ENCODE measurements at places on chromosomes 5 and 9.

GRCh38 chr9:8677741-8678140 lies 878.2 kb upstream of the DMAC1 start:
- H3K27ac ChIP-seq, result no peak overlapping the region
- H3K4me1 ChIP-seq, result no peaks in the 10 kb centered on the region
- no peak for DNase-seq
- no peak overlapping the region for H3K4me3 ChIP-seq

GRCh38 chr5:80764786-80765185 lies 110.0 kb upstream of the DHFR start:
- no peaks in the 10 kb centered on the region for H3K27me3 ChIP-seq
- DNase-seq, result no peak
- no peak overlapping the region for H3K4me3 ChIP-seq
- H3K27ac ChIP-seq, result no peak overlapping the region

DNA sequence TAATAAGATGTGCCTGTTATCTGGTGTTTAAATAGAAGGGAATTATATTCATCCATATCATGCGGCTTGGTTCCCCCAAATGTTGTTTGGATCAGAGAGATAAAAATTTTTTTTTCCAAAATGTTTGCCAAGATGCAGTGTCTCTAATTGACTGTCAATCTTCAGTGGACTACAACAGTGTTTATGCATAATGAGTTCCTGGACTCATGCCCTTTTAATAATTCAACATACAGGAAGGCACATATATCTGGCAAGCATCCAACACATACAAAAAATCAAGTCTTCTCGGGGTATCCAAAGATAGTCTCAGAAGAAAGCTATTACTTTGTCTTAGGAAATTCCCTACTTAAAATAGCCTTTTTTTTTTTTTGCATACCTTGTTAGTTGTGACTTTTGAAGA lies 1534.7 kb downstream of the EFNA5 start:
- H3K27ac ChIP-seq, result no peak overlapping the region
- H3K27me3 ChIP-seq, result no peaks in the 10 kb centered on the region
- no peak for DNase-seq
- no peak overlapping the region for H3K4me3 ChIP-seq

DNA sequence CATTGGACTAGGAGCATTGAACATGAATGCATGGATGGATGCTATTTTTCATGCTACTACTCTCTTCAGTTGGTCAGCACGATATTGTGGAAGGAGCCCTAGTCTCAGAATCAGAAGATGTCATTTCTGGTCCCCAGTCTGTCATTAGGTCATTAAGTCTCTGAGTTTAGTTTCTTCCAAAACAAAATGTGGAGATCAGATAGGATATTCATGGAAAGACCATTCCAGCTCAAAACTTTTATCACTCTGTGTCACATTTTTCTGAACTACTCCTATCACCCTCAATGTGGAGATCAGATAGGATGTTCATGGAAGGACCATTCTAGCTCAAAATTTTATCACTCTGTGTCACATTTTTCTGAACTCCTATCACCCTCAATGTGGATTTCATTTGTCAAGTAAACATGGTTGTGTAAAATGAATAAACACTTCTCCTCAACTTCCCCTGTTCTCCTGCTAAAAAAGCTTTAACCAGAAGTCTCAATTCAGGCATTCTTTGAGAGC lies 296.8 kb downstream of the MRPS30 start:
- no peaks in the 10 kb centered on the region for H3K27me3 ChIP-seq
- H3K27ac ChIP-seq, result no peak overlapping the region
- no peak for DNase-seq

DNA sequence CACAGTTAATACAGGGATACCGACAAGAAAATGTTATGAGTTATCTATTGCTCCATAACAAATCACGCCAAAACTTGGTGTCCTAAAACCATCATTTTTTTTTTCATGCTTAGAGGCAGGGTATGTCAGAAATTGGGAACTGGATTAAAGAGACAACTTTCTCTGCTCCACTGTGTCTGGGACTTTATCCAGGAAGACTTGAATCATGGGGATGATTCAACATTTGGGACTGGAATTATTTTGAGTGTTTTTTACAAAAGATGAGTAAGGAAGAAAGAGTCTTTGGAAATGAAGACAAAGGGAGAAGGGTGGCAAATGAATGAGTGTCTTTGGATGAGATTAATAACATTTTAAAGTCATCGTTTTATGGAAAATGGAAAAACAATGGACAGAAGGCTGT lies 1883.7 kb upstream of the C9orf72 start:
- H3K27me3 ChIP-seq, result no peaks in the 10 kb centered on the region
- no peak for DNase-seq
- no peak overlapping the region for H3K4me3 ChIP-seq
- H3K27ac ChIP-seq, result no peak overlapping the region

DNA sequence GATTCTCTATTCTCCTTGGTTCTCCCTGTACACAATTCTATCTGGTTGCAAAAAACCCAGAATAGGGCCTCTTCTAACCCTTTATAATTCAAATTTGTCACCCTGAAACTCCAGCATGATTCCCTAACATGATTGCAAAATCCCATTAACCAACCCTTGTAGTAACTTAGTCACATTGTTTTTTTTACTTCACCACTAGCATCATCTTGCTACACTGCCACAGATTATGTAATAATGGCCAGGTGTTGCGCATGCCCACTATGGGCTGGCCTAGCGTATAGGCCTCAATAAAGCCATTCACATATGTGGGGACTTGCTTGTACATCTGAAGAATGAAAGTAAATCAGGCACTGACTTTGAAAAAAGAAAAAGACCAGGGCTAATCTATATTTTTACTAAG lies 25.7 kb downstream of the FAM170A start:
- H3K4me3 ChIP-seq, result no peak overlapping the region
- H3K27me3 ChIP-seq, result no peaks in the 10 kb centered on the region
- H3K36me3 ChIP-seq, result no peaks in the 10 kb centered on the region
- no peak for DNase-seq
- no peaks in the 10 kb centered on the region for H3K4me1 ChIP-seq

GRCh38 chr5:103513701-103514100 lies 48.9 kb downstream of the NUDT12 start:
- no peak overlapping the region for H3K27ac ChIP-seq
- H3K4me1 ChIP-seq, result peaks cover 9% of the 10 kb centered on the region
- H3K27me3 ChIP-seq, result no peaks in the 10 kb centered on the region
- DNase-seq, result no peak

DNA sequence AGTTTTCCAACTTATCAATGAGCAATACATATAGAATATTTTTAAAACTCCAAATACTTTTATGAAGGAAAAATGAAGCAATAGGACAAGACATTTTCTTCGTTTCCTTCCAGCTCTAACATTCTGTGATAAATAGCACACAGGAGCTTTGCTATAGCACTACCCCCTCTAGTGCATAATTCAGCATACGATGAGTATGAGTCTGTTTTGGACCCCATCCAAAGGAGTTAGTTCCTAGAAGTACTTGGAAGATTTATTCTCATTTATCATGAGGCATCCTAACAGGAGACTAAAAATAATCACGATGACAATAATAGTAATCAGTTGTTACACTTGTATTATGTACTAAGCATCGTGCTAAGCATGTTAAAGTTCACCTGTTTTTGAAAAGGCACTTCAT lies 1061.3 kb upstream of the DMAC1 start:
- H3K4me3 ChIP-seq, result no peak overlapping the region
- no peaks in the 10 kb centered on the region for H3K36me3 ChIP-seq
- DNase-seq, result no peak
- peaks cover 5% of the 10 kb centered on the region for H3K4me1 ChIP-seq
- H3K27ac ChIP-seq, result no peak overlapping the region

DNA sequence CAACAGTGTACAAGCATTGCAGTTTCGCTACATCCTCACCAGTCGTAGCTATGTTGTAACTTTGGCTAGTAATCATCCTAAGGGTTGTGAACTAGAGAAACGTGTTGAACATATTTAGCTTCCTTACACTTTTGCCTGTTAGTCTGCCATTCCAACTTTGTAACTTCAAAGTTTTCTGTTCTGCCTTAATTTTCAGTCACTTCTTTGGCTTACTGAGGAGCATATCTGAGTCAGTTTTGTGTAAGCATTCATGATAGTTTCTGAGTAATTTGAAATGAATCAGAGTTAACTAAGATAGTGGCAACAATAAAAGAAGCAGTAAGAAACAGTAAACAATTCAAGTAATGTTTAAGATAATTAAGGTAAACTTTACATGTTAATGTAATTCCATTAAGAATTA lies 58.9 kb upstream of the MCCC2 start:
- no peak overlapping the region for H3K4me3 ChIP-seq
- DNase-seq, result no peak
- H3K27ac ChIP-seq, result no peak overlapping the region
- H3K4me1 ChIP-seq, result no peaks in the 10 kb centered on the region

All from HepG2 (cell line).